ENCODE measurements at places on chromosomes 1 and 21. TPM values are rescaled to one million over a fixed set of nuclear protein-coding genes. Genes with fewer than 3 reads are reported as not detected.

The ARHGAP29 gene
- total RNA-seq, result not detected

The ITLN1 gene
- not detected for total RNA-seq

The CYP4Z1 gene
- total RNA-seq, result not detected

The MROH9 gene
- total RNA-seq, result not detected

The ST6GALNAC3 gene
- 2.9 TPM for total RNA-seq

The FRRS1 gene
- total RNA-seq, result 4.0 TPM

The C1orf116 gene
- 0.07 TPM for total RNA-seq

The NCAM2 gene
- total RNA-seq, result not detected

The ADORA1 gene
- total RNA-seq, result not detected

The COL16A1 gene
- total RNA-seq, result 0.34 TPM

The FDPS gene
- total RNA-seq, result 316 TPM

DNA sequence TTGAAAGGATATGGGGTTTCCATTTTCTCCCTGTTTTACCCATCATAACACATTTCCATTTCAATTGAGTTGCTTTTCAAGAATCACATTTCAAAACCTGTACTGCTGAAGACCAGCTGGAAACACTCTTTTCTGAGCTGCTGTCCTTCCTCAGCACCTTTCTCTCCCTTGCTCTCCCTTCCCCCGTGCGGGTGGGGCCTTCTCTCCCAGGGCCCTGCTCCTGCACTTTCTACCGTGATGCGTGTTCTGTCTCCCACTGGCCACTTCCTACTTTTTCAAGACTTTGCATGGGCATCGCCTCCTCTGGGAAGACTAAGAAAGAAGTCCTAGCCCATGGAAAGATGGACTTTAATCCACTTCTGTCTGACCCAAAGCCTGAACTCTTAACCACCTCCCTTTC, 390.4 kb downstream of the PTPRU start:
- no peak for DNase-seq
- H3K27me3 ChIP-seq, result peaks cover 2% of the 10 kb centered on the region
- H3K4me3 ChIP-seq, result no peak overlapping the region
- no peak overlapping the region for H3K27ac ChIP-seq
- H3K4me1 ChIP-seq, result no peaks in the 10 kb centered on the region
- no peaks in the 10 kb centered on the region for H3K36me3 ChIP-seq

- no peaks in the 10 kb centered on the region for H3K4me1 ChIP-seq
- H3K27me3 ChIP-seq, result no peaks in the 10 kb centered on the region
- H3K4me3 ChIP-seq, result no peak overlapping the region
- no peak for DNase-seq
These were observed 1510.9 kb downstream of the KCNT2 start for GRCh38 chr1:195097316-195097715.

- no peak overlapping the region for H3K27ac ChIP-seq
- no peaks in the 10 kb centered on the region for H3K27me3 ChIP-seq
- H3K36me3 ChIP-seq, result no peaks in the 10 kb centered on the region
- DNase-seq, result no peak
- H3K4me1 ChIP-seq, result no peaks in the 10 kb centered on the region
These were observed 556.5 kb upstream of the BRINP3 start for GRCh38 chr1:191034132-191034531.

- no peak overlapping the region for H3K4me3 ChIP-seq
- no peaks in the 10 kb centered on the region for H3K4me1 ChIP-seq
- no peak for DNase-seq
- no peak overlapping the region for H3K27ac ChIP-seq
- H3K36me3 ChIP-seq, result no peaks in the 10 kb centered on the region
These were observed 153.4 kb downstream of the C1orf94 start for GRCh38 chr1:34330061-34330460.

DNA sequence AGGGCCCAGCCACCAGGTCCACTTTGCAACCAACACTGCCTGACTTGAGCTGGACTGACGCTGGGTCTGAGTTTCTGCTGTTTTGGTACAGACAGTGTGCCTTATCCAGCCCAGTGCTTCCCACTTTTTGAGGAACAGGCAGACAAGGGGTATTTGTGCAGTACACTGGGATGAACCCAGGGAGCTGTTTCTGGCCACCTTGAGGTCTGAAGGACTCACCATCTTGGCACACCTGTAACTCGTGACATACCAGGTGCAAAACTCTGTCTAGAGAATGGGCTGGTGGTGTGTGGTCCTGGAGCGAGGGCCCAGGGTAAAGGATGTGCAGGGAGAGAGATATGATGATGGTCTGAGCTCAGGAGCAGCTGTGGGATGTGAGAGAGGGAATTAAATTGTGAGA, 148.6 kb downstream of the PCP4 start:
- no peak overlapping the region for H3K27ac ChIP-seq
- no peak overlapping the region for H3K4me3 ChIP-seq
- no peak for DNase-seq
- no peaks in the 10 kb centered on the region for H3K4me1 ChIP-seq

DNA sequence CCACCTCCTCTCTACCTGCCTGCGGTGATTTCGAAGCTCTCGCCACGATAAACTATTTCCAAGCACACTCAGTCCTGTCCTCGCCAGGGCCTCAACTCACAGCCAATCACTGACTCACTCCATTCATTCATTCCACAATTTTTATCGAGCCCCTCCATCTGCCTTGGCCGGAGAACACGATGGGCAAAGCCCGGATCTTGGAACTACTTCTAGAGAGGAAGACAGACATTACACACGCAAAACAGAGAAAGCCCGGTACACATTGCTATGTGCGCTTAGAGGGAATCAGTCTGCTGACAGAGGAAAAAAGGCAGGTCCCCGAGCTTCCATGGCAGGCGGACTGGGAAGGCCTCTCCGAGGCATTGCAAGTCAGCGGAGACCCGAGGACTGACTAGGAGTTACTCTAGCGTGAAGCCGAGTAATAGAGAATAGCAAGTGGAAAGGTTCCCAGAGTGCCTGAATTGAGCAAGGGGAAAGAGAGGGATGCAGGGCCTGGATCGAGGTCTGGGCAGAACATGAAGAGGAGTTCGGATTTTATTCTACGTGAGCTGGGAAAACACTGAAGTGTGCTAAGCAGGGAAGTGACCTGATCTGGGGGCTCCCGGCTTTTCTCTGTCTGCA, 54.2 kb upstream of the DNAJC6 start:
- H3K36me3 ChIP-seq, result no peaks in the 10 kb centered on the region
- peaks cover 13% of the 10 kb centered on the region for H3K27me3 ChIP-seq

GRCh38 chr1:110605901-110606656, at the start of gene KCNA2:
TSS of gene KCNA2 (minus strand) at chr1:110606358. CDS start at chr1:110604782, 1,576 bp downstream.
- no peaks in the 10 kb centered on the region for H3K36me3 ChIP-seq
- no peak for DNase-seq
- H3K27me3 ChIP-seq, result peaks cover 44% of the 10 kb centered on the region

GRCh38 chr1:31981972-31982371, 31.7 kb upstream of the KHDRBS1 start:
- DNase-seq, result peak; percentile 46
- H3K27ac ChIP-seq, result peak overlapping the region; percentile 50
- H3K4me3 ChIP-seq, result no peak overlapping the region
- H3K4me1 ChIP-seq, result peaks cover 45% of the 10 kb centered on the region
- no peaks in the 10 kb centered on the region for H3K36me3 ChIP-seq

DNA sequence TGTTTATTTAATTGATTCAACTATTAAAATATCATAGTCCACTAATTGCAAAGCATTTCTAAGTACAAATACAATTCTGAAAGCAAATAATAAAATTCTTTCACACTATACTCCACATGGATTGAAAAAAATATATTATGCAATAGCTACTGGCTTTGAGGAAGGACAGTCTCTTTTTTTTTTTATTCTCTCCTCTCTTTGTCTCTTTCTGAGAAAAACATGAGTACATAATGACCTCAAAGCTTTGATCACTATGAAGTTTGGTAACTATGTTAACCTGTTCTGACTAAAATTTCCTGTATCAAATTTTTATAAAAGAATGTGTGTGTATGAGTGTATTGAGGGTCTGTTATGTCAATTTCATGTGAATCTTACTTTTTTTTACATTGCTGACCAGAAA, 96.2 kb downstream of the RGS2 start:
- no peak for DNase-seq
- H3K36me3 ChIP-seq, result no peaks in the 10 kb centered on the region
- no peaks in the 10 kb centered on the region for H3K27me3 ChIP-seq
- peaks cover 7% of the 10 kb centered on the region for H3K4me1 ChIP-seq
- H3K4me3 ChIP-seq, result no peak overlapping the region

- H3K4me3 ChIP-seq, result no peak overlapping the region
- no peak overlapping the region for H3K27ac ChIP-seq
- H3K36me3 ChIP-seq, result no peaks in the 10 kb centered on the region
- DNase-seq, result no peak
These were observed 9.6 kb upstream of the GPR37L1 start for GRCh38 chr1:202112859-202113689.

DNA sequence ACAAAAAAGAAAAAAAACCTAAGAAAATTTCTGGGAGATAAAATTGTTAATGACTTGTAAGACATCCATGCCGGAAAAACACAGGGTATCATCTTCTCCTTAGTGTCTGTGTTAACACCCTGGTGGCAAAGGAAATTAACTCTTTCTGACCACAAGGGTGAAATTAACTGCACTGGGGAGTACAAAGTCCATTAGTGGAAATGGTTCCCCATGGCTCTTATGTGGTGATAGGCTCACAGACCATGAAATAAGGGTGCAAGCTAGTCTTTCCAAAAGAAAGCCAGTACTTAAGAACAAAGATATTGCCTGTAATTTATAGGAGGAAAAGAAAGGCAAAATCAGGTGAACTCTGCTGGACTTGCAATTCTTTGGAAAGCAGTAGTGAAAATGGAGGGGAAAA, 185.4 kb downstream of the LRRIQ3 start:
- no peaks in the 10 kb centered on the region for H3K36me3 ChIP-seq
- peaks cover 2% of the 10 kb centered on the region for H3K27me3 ChIP-seq
- H3K4me1 ChIP-seq, result peaks cover 5% of the 10 kb centered on the region
- H3K4me3 ChIP-seq, result no peak overlapping the region

- no peaks in the 10 kb centered on the region for H3K4me1 ChIP-seq
- no peak overlapping the region for H3K4me3 ChIP-seq
- H3K27me3 ChIP-seq, result peaks cover 14% of the 10 kb centered on the region
- no peak overlapping the region for H3K27ac ChIP-seq
These were observed 53.1 kb downstream of the TNR start for GRCh38 chr1:175690298-175690697.

- DNase-seq, result peak; percentile 64
- peak overlapping the region; percentile 24 for H3K4me3 ChIP-seq
- H3K27ac ChIP-seq, result no peak overlapping the region
- H3K4me1 ChIP-seq, result peaks cover 50% of the 10 kb centered on the region
These were observed 39.9 kb downstream of the IL6R start for GRCh38 chr1:154445040-154445472.

GRCh38 chr1:112093372-112093694, 103.9 kb upstream of the KCND3 start:
- no peak for DNase-seq

DNA sequence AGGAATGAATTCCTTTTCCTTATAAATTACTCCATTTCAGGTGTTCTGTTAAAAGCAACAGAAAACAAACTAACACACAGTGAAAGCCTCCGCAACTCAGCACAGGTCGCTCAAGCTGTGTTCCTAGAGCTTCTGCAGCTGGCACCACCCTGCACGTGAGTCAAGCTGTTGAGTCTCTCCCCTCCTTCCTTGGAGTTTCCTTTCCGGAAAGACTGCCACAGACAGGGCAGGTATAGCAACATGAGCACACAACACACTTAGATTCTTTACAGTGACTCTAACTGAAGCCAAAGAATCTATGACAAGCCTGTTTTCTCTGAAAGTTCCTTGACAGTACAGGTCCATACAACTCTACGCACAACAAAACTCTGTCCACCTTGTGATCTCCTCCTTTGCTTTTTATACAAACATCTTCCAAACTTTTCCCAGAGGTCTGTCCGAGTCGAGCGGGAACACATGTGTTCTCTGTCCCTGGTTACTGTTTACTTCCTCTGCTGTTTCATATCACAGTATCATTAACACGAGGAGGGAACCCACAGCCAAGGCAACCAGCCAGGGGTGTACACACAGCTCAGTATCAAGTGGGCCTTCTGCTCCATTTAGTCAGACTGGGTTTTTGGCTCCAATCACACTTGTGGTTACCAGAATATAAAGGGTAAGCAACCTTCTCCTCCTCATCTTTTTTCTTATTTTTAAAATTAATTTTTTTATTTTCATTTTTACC, 38.7 kb upstream of the DESI2 start:
- DNase-seq, result no peak
- no peak overlapping the region for H3K27ac ChIP-seq

GRCh38 chr1:19483261-19483660, 2.1 kb downstream of the CAPZB start:
- peaks cover 75% of the 10 kb centered on the region for H3K4me1 ChIP-seq
- no peaks in the 10 kb centered on the region for H3K27me3 ChIP-seq
- H3K27ac ChIP-seq, result peak overlapping the region; percentile 94
- peak overlapping the region; percentile 95 for H3K4me3 ChIP-seq

- H3K36me3 ChIP-seq, result peaks cover 14% of the 10 kb centered on the region
- no peaks in the 10 kb centered on the region for H3K27me3 ChIP-seq
- no peak for DNase-seq
- peaks cover 24% of the 10 kb centered on the region for H3K4me1 ChIP-seq
- H3K4me3 ChIP-seq, result no peak overlapping the region
These were observed 12.3 kb downstream of the SLC35E2B start for GRCh38 chr1:1680031-1680911.

- no peaks in the 10 kb centered on the region for H3K36me3 ChIP-seq
These were observed 2.2 kb upstream of the CDK18 start for GRCh38 chr1:205502111-205502810.

DNA sequence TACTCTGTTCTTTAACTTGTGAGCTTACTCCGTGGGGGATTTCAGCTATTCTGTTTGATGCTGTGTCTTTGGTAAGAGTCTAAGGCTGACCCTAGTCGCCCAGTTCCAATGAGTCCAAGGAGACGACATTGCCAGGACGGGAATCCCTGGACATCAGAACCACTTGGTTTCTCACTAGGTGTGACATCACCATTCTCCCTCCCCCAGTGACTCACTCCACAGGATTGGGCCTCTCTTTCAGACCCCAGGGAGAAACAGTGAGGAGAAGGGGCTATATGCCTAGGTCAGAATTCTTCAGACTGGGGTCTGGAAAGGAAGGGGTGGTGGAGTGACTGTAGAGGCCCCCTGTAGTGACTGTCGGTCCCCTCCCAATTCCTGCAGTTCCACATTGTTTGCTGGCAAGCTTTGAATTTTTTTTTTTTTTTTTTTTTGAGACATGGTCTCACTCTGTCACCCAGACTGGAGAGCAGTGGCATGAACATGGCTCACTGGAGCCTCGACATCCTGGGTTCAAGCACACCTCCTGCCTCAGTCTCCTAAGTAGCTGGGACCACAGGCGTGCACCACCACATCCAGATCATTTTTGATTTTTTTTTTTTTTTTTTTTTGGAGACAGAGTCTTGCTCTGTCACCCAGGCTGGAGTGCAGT, 21.3 kb downstream of the ALPL start:
- DNase-seq, result no peak
- H3K27ac ChIP-seq, result no peak overlapping the region
- no peak overlapping the region for H3K4me3 ChIP-seq
- H3K27me3 ChIP-seq, result peaks cover 6% of the 10 kb centered on the region
- H3K36me3 ChIP-seq, result no peaks in the 10 kb centered on the region
